SW 1271 (cell line): ENCODE measurements at places on chromosomes 5 and 9.
A peak's percentile ranks its signal among the peaks of the same experiment; 100 is the strongest.

GRCh38 chr9:2134391-2134790 lies 119.2 kb downstream of the SMARCA2 start:
- no peak for DNase-seq

DNA sequence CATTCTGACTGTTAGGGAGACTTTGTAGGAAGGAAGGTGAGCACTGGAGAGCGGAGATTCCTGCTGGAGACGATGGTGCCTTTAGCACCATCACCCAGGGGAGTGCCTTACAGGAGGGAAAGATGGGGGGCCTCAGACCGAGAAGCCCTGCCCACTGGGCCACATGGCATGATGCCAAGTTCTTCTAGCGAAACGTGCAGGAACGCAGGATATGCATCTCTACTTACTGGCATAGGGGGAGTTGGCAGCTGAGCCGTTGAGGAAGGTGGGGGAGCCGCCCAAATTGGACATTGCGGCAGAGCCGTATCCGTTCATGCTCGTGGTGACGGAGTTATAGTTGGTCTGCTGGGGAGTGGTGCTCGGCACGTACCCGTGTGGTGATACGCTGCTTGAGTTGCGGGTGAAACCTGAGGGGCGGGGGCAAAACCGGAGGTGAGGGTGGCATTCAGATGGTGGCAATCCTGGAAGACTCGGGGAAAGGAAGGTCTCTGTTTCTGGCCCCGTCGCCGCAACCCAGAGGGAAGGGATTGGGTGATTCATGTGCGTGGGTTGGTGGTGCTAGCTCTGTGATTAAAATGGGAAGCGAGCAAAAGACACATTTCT lies 387.7 kb downstream of the EBF1 start:
- no peak for DNase-seq

- no peak for DNase-seq
Measured at GRCh38 chr9:114105236-114105635, 6.1 kb upstream of the KIF12 start.

- DNase-seq: no peak
Measured at GRCh38 chr9:103816146-103816545, 278.0 kb upstream of the SMC2 start.

DNA sequence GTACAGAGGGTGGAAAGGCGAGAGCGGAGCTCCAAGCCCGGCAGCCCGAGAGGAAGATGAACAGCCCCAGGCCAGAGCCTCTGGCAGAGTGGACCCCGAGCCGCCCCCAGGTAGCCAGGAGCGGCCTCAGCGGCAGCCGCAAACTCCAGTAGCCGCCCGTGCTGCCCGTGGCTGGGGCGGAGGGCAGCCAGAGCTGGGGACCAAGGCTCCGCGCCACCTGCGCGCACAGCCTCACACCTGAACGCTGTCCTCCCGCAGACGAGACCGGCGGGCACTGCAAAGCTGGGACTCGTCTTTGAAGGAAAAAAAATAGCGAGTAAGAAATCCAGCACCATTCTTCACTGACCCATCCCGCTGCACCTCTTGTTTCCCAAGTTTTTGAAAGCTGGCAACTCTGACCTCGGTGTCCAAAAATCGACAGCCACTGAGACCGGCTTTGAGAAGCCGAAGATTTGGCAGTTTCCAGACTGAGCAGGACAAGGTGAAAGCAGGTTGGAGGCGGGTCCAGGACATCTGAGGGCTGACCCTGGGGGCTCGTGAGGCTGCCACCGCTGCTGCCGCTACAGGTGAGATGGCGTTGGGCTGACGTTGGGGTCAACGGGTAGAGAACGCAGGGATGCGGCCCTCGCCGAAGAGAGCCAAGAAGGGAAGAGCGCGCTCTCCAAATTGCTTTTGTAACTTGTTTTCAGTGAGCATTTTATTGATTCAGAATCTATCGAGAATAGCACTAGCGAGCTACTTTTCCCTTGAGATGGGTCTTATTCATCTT lies at the start of gene PTGER4:
TSS of gene PTGER4 (plus strand) at position 3 of the 769 bp plus-strand sequence. CDS start 1,079 bp downstream, outside the sequence.
- no peak for DNase-seq

DNA sequence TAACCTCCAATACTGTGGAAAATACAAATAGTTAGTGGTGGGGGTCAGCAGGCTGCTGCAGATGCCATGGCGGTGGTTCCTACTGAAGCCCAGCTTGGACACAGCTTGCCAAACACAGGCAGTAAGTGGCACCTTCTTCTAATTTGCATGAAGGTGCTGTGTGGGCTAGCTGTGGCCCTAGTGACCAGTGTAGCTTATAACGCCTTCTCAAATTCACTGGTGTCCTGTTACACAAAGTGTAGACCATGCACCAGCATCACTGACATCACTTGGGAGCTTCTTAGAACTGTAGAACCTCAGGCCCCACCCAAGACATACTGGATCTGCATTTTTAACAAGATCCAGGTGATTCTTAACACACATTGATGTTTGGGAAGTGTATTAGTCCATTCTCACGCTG lies 58.8 kb upstream of the TGFBR1 start:
- no peak for DNase-seq

DNA sequence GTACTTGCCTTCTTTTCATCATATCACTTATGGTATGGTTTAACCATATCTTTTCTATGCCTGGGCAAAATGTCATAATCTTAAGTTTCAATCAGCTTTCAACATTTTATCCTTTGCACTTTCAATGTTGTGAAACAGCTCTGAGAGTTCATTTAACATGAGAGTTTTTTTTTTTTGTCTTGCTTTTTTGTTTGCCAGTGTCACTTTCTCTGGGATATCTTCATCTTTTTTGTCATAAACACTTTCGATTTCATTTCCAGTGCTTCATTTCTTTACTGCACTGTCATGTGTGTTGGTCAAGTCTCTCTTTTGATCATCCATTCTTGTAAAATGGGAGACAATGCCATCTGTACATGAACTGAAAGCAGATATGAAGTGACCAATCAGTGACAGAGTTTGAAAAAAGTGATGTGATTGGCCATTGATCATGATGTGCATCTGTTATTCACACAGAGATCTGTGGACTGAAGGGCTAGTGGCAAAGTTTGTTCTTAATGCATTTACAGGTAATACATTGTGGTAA lies 7.5 kb upstream of the POU5F2 start:
- no peak for DNase-seq

DNA sequence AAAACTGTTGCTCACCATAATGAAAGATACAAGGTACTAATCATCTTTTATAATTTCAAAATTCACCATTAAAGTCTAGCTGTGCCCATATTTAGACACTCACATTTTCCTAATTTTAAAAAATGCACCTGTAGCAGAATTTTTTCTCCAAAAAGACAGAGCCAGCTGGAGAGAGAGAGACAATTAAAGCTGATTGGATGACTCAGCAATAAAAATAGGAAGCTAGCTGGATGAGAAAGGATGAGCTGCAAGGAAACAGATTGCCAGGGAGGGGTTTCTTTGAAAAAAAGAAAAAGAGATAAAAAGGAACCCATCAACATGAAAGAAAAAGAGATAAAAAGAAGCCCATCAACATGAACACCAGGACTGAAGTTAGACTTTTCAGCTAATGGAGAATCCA lies 73.8 kb downstream of the HCN1 start:
- no peak for DNase-seq

DNA sequence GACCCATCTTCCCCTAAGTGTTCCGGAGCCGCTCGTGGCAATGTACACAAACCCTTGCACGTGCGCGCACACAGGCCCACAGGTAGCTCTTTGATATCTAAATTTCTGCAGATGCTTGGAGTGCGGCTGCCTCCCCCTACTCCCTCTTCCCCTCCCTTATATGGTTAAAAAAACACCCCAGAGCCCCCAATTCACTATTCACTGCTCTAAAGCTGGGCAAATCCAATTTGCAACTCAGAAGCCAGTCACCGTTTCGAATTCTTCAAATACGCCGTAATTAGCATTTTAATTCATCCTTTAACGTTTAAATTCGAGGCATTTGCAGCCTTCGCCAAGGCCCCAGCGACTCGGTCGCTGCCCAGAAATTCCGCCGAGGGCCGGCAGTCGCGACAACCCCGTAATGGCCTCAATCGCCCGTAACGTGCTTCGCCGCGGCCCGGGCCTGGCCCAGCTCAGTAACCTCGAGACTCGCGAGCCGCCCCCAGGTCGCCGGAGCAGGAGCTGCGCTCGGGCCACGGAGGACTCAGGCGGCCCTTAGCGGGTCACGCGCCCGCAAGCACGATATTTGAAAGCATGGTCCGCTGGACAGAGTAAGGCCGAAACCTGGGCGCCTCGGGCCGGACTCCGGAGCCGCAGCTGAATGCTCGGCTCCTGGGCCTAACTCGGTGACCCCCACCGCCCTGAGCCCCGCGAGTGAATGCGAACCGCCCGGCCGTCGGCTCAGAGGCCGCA lies 1.3 kb downstream of the IRX2 start:
- DNase-seq: no peak

DNA sequence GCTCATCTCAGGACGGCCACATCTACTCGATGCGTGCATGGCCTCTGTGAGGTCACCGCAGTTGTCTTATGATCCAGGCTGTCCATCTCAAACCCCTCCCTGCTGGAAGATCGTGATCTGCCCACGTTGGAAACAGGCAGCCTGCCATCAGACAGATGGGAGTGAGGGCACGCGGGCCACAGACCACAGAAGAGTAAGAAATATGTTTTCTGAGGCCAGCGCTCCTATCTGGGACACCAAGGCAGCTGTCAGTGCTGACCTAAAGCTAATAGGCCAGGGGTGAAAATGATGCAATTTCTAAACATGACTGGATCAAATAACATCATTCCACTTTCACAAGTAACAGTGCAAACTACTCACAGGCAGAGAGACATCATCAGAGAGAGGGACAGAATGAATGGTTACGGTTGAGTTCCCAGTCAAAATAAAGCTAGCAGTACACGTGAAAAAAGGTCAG lies 57.1 kb upstream of the CER1 start:
- DNase-seq: no peak

GRCh38 chr9:83061990-83062650 lies 822 bp downstream of the RASEF start:
- DNase-seq: peak; percentile 27

GRCh38 chr9:97153967-97154366 lies 115.0 kb upstream of the CTSV start:
- DNase-seq: no peak

DNA sequence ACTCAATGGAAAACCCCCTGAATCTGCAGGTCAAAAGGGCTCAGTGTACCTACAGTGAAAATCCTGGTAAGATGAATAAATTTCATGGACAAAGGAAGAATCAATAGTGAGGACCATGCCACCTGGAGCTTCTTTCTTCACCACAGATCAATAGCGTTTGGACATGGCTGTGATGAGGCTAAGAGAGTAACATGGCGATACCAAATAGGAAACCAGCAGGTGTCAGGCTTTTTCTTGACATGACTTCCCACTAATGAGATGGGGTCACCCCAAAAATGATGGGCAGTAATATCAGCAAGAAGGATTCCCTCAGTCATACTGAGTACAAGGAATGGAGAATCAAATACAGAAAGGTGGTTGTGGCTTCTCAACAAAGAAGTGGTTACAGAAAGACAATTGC lies 208.5 kb upstream of the PLPPR1 start:
- DNase-seq: no peak

GRCh38 chr9:116101516-116101915 lies 52.1 kb upstream of the PAPPA start:
- no peak for DNase-seq

- no peak for DNase-seq
Measured at GRCh38 chr5:152094060-152094459, 169.4 kb upstream of the GLRA1 start.

DNA sequence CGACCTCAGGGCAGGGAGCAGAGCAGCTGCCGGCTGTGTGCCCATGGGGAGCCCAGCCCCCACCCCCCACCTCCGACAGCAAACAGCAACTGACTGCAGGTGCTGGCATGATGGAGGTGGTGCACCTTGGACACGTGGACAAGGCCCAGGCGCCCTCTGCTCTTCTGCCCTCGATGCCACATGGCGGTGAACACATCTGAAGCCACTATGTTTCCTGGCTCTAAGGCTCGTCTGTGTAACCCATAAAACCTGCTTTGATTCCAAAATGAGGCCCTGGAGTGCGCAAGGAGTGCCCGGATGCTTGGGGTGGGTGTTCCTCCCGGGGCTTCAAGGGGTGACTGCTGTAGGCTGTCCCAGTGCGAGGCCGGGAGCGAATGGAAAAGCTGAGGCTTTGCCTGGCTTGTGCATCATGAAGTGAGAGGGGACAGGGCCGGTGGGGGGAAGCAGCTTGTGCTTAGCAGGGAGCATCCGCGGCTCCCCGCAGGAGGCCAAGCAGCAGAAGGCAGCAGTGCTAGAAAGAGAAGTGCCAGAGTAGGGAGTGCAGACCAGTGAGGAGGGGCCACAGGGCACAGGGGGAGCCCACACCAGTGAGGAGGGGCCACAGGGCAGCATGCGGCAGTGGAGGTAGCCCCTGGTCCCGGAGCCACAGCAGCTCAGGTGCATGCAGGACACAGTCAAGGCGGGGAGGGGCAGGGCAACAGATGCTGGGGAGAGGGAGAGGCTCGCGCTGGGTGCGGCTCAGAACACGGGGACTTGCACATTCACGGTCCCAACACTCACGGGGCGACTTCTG lies 30.0 kb downstream of the NKD2 start:
- DNase-seq: no peak

DNA sequence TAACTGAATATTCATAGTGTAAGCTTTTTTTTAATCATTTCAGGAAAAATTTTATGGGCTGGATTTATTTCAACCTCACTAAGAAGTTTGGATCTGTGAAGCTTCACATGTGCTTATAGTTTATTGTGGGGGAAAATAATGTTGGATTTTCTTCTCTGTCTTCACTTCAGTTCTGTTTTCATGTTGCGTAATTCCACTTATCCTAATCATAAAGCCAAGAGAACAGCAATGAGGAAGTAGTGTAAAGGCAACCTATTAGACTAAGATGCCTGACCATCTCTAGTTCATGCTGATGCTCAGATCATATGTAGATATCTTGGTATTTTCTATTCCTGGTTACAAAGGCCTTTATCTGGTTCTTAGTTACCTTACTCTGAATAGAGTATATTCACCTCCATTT lies 50.0 kb downstream of the CD180 start:
- DNase-seq: no peak

GRCh38 chr9:89408628-89409101 lies 89.2 kb downstream of the SEMA4D start:
- no peak for DNase-seq

GRCh38 chr5:65742565-65743231 lies 20.7 kb downstream of the NLN start:
- peak; percentile 83 for DNase-seq

- peak; percentile 28 for DNase-seq
Measured at GRCh38 chr5:78533356-78533755, 115.2 kb downstream of the LHFPL2 start.

DNA sequence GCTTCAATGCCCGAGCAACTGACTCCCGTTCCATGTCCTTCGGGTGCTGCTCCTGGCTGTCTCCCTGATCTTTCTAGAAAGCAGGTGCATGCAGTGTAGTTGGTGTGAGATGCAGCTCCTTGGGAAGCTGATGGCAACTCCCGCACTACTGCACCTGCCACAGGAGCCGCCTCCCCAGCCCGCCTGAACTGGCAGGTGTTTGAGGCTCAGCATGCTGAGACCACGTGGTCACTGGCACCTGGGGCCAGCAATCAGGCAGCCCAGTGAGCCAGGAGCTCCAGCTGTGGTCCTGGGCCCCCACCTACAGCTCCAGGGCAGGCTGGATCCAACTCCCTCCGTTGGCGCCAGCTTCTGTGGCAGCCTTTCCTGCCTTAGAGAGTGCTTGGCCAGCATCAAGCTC lies 111.5 kb downstream of the ICE1 start:
- DNase-seq: no peak
